ENCODE measurements at places on chromosomes 16 and 17.

GRCh38 chr16:10080051-10080772, 102.0 kb downstream of the GRIN2A start:
- DNase-seq: no peak

DNA sequence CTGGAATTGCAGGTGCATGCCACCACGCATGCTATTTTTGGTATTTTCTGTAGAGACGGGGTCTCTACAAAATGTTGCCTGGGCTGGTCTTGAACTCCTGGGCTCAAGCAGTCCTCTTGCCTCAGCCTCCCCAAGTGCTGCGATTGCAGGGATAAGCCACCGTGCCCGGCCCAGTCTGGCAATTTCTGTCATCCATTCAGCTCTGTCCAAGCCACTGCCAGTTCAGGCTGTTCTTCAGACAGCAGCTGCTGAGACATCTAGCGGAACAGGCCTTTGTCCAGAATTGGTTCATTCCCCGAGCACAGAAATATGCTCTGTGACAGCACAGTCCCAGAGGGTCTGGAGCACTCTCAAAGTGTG, 5.4 kb downstream of the SLC47A1 start:
- DNase-seq: no peak

DNA sequence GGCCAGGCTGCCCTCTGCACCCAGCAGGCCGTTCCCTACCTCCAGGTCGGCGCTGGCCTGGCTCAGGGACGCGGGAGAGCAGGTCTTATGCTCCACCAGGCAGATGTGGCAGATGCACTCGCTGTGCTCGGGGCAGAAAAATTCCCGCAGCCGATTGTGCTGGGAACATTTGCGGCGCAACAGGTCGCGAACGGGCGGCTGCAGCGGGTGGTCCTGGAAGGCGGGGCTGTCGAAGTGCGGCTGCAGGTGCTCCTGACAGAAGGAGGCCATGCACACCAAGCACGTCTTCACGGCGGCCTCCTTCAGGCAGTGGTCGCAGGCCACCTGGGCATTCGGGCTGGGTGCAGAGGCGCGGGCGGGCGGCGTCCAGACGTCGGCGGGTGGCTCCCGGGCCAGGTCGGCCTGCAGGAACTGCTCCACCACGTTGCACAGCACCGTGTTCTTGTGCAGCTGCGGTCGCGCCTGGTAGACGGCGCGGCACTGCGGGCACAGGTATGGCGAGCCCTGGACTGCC, 439 bp downstream of the TRIM25 start:
- DNase-seq: no peak

DNA sequence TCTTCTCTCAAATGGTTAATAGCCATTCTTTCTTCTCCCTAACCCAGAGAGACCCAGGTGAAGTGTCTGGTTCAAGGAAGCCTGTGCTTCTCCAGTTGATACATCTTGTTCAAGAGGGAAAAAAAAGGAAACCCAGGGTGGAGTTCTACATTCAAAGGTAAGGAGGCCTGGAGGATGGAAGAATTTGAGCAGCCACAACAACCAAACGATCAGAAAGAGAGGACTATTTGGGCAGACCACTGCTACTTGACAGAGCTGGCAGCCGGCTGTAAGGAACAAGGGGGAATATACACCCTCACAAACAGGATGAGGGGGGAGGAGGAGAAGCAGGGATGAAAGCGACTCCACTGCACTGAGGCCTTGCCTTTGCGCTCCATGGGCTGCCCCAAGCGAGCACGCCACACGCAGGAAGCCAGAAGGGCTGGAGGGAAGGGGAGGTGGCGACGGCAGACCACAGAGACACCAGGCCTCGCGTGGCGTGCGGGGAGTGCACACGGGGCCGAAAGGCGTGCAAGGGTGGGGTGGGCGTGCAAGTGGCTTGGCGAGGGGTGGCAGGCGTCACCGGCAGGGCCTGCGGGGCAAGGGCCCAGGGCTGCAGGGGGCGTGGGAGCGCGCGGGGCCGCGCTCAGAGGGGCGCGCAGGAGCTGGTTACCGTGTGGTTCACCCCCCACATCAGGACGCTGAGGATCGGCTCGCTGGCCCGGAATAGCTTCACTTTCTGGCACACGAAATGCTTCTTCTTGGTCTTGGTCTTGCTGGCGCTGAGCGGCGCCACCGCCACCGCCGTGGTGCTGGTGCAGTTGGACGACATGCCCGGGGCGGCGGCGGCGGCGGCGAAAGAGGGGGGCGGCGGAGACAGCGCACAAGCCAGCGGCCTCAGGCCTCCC, 499 bp downstream of the PIP4K2B start:
- peak; percentile 23 for DNase-seq

GRCh38 chr17:50764734-50765149, 2.6 kb downstream of the ANKRD40CL start:
- DNase-seq: no peak

GRCh38 chr17:78997881-78998280, 11.7 kb downstream of the CANT1 start:
- no peak for DNase-seq

DNA sequence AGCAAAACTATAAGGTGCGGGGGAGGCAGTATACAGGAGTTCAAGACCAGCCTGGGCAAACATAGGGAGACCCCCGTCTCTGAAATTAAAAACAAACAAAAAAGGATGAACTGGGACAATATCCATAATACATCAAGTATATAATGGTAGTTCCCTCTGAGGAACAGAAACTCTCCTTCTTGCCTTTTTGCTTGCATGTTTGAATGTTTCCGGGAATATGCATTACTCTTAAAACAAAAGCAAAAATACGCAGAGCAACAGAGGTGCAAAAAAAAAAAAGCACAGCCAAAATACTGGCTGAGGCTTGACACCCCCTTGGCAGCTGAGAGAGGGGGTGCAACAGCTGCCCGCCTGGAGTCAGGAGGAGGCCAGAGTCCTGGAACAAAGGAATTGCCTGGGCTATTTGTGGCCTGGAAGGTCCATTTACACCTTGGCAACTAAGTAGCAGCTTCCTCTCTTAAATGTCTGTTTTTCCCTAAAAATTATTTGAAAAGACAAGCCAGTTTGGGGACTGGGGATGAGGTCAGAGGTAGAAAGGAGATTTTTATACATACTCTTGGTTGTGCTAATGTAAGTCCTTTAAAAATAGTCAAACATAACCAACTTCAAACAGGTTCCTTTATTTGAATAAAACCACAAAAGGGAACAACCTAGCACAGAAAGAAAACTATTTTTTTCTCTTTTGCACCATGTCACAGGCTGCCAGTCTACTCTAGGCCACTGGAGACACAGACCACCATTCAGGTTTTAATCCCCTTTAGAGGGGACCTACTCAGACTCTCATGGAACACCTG, 19.5 kb downstream of the USP7 start:
- DNase-seq: no peak

- DNase-seq: no peak
Observed at GRCh38 chr17:51676691-51677487, 416.5 kb downstream of the UTP18 start.

DNA sequence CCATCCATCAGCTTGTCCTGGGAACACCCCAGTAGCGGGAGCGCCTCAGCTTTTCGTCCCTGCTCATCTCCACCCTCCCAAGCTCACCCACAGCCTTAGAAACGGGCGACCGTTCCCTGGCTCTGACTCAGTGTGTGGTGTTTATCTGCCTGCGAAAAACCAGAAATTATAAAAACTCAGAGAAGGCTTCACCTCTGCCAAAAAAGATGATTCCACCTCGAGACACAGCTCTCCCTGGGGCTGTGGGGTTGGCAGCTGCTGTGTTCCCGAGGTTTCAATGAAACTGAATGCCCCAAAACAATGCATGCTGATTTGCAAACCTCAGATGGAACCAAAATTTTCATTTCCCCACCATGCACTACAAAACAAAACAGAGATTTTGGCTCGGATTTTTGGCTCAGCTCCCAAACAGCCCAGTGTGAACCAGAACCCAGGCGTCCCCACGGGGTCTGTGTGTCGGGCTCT, 62.4 kb upstream of the MED9 start:
- DNase-seq: no peak

All from stimulated activated CD8-positive, alpha-beta memory T cell treated with anti-CD3 and anti-CD28 coated beads, Interleukin-7, amount 100 ng/mL, for 48 hours (primary cell).